ENCODE measurements at places on chromosomes 6 and 20. TPM values are rescaled to one million over a fixed set of nuclear protein-coding genes. Genes with fewer than 3 reads are reported as not detected.

DNA sequence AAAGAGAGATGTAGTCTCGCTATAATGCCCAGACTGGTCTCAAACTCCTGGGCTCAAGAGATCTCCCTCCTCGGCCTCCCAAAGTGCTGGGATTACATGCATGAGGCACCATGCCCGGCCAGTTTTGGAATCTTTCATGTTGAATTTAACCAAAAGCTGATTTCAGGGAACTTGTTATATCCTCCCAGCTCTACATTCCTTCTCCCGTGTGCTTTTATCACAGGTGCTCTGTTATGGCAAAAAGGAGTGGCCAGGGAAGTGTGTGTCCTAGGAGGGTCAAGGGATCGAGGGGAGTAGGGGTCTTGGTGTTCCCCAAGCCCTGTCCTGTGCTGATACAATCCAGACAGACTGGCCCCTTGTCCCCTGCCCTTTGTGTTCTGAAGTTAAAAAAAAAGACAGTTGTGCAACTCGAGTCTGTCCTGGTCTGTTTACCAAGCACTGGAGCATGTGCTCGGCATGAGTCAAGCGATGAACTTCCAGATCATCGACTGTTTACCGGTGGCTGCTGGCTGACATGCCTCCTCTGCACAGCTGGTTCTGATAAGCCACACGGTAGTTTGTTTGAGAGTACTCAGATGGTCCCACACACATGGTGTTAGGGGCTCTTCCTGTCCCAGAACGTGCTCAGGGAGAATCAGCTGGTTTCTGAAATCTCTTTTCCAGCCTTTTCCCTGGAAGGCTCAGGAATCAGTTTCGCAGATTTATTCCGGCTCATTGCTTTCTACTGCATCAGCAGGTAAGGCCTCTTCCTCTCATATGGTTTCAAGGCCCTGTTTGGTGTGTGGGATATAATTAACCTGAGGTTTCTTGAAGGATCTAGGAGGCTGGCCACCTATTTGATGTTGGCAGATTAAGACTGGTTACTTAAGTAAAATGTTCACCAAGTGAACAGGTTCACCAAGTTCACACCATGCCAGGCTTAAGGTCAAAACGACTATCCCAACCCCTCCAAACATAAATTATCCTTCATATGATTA is 52.6 kb upstream of the NAA20 start:
- peak; percentile 84 for DNase-seq

DNA sequence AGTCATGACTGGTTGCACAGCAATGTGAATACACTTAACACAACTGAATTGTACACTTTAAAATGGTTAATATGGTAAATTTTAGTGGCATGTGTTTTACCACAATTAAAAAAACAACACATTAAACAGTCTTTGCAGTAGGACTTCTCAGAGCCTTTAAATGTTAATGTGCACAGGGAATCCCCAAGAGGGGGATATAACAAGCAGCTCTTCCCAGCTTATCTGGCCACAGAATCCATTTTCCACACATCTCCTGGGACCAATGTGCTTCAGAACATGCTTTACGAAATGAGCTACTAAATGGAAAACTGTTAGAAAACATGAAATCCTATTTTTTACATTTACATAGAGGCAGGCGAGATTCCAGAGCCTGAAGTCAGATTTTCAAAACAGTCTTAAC is 44.4 kb downstream of the FYN start:
- no peak for DNase-seq

DNA sequence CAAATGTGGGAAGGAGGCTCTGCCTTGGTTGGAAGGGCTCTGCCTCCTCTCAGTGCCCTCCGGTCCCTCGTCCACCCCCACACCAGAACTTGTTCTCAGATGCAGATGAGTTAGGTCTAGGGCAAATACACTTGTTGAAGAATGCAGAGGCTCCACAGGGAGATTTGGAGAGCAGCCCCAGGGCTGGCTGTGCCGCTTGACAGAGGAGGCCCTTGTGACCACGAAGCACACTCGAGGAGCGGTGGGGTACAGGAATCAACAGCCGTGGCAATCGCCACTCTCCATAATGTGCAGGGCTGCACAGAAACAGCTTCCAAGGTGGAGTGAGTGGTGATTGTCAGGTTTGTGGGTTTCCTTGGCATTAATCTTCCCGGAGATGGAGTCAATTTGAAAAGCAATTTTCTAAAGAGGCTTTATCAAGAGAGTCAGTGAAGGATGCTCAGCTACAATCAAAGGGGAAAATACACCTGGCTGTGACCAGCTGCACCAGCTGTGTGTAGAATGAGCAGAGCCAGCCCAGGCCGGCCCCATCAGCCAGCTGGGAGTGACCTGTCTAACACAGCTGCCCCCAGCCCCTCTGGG is 59.5 kb downstream of the BFSP1 start:
- no peak for DNase-seq

DNA sequence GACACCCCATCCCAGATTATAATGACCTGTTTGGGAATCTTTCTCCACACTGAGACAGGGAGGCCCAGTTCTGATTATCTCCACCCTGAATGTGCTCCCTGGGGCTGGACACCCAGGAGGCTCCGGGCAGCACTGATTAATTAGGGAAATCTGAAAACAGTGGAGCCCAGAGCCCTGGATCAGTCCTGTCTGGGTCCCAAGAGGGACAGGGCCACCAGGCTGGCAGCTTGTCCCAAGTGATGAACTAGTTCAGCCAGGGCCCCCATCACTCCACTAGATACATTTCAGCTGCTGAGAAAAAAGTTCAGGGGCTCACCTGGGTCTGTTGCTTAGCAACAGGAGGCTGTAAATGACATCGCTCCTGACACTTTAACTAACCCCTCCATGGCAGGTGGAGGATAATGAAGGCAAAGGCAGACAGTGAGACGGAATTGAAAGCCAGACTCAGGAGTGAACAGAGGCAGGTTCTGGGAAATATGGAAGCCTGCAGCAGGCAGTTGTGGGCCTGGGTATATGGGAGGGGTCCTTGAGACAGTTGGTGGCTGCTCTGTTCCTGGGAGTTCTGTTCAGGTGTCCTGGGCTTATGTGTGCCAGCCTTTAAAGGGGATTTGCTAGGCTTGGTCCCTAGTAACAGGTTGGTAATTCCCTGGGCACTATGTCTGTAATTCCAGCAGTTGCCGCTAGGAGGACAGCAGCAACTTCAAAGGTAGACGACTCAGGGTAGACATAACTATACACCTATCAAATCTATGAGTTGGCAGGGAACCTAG is 78.3 kb upstream of the CTNNBL1 start:
- DNase-seq = peak; percentile 43

- DNase-seq = peak; percentile 78
These were observed 290.1 kb upstream of the PRDM1 start for GRCh38 chr6:105795913-105796517.

DNA sequence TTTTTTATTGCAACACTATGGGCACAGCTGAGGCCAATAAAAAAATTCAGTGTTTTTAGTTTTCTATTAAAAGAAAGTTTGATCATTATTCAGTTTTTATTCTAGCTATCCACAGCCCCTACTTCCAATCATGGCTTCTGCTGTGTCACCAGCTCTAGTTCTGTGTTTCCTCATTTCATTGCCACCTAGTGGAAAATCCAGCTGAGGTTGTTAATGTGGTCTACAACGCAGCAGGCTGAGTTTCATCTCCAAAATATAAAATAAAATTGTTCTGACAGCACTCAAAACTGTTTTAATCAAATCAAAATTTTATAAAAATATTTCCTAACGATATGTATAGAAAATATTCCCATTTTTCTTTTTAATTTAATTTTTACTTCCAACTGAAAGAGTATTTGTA is 13.6 kb downstream of the COL9A1 start:
- no peak for DNase-seq

DNA sequence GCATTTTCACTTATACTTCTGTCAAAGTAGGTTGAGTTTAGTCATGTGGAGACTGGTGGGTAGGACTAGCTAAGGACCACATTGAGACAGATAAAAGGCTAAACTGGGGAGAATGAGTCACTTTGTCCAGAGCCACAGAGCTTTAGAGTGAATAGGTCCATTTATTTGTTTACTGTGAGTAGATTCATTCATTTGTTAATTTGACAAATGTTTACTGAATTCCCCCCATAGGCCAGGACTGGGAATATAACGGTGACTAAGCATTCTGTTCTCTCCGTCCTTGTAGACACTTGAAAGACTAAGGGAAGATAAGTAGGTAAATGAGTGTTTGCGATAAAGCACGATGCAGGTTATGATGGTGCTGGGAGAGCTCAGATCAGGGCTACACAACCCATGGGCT is 699.7 kb upstream of the ID4 start:
- DNase-seq = no peak

DNA sequence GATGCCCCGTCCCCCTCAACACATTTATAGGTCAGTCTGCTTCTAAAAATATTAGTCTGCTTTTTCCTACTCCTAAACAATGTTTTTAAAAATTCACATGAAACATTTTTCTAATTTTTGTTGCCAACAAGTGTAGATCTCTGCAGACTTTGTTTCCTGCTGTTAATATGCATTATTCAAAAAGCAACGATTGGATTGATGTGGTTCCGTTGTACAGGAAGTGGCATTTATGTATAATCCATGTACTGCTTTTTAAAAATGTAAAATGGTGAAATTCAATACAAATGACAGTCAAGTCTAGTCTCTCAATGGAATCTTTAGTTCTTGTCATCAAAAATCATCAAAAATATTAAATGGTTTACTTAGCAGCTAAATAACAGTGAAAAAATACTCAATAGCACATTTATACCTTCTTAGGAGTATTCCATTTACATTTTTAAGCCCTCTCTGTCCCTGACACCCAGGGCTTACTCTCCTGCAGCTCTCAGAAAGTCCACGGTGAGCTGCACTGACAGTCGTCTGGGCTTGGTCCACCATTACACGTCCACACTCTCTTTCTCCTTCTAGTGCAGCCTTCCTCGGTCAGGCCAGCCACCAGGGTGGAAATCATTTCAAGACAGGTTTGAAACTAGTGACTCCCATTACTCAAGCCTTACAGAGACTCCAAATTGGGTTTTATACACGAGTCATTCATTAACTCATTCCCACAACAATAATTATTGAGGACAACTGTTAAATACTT is 211.5 kb downstream of the TMEM200A start:
- no peak for DNase-seq

DNA sequence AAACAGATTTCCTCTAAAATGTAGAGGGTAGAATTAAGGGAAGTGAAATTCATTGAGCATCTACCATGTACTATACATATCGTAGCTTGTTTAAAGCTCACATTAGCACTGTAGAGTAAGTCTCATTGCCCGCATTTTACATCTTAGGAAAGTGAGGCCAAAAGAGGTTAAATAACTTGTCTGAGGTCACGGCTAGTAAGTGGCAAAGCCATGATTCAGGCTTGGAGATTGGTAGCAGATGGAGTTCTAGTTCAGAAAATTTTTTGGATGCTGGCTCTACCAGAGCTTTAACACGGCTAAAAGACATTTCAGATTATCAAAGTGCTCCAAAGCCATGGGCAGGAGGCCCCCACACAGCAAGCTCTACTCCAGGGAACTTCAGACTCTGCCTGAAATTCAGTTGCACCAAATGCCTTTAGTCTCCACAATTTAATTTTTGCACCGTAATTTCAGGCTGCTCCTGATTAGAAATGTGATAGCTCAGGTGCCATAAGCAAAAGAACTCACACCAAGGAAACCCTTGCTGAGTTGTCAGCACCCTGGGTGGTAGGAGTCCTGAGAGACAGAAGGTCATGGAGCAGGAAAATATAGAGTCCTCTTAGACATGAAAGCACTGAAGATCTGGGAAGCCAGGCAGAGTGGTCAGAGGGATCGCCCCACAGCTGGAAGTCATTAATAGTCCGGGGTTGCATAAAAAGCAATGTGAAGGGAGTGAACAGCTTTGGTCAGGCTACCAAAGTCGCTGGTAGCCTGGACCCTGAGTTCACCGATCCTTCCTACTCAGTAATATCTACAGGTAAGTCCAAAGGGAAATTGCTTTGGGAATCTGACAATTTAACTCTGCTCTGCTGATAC is 55.2 kb upstream of the ASIP start:
- no peak for DNase-seq

DNA sequence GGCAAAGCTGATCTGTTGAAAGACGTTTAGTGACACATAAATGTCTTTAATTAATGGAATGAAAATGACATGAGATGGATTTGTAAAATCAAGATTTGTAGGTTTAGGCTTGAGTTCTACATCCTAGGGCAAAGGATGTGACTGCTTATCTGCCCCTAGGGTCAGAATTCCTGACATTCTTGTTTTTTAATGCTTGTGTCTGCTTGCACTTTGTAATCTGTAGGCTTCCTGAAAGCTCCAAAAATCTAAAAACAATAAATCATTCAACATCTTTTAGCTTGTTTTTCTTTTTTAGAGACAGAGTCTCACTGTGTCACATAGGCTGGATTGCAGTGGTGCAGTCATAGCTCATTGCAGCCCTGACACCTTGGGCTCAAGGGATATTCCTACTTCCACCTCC is 107.9 kb upstream of the MLIP start:
- no peak for DNase-seq

GRCh38 chr6:53035549-53036213 is 29.5 kb upstream of the FBXO9 start:
- no peak for DNase-seq

GRCh38 chr6:139062932-139063646 is 34.5 kb downstream of the ABRACL start:
- DNase-seq = no peak

DNA sequence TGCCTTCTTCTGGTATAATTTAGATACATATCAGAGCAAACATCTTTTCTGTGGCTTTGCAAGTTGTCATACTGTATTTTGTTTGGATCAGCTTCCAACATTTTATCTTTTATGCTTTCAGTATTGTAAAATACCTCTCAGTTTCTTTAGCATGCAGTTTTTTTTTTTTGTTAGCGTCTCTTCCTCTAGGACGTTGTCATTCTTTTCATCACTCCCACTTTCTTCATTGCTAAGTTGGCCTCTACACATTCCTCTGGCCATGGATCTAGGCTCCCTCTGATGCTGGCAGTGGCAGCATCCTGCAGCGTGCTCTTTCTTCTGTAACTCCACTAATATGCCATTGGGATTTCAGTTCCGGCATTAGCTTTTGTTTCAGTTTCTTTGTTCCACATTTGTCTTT is 21.7 kb downstream of the RPRD1B start:
- no peak for DNase-seq

- peak; percentile 86 for DNase-seq
These were observed 612.3 kb downstream of the UTRN start for GRCh38 chr6:144897441-144897921.

COL19A1 gene
- total RNA-seq = not detected

WFDC12 gene
- not detected for total RNA-seq

SMIM8 gene
- total RNA-seq = 5.0 TPM

HLA-DRB1 gene
- total RNA-seq = 0.13 TPM

TBXT gene
- not detected for total RNA-seq

PRPH2 gene
- total RNA-seq = under 0.01 TPM

HDGFL1 gene
- total RNA-seq = not detected

TPX2 gene
- 1.8 TPM for total RNA-seq

KHDC1 gene
- total RNA-seq = 1.7 TPM

MARCKS gene
- total RNA-seq = 54.0 TPM
